ENCODE measurements at places on chromosomes 6 and 20. TPM values are rescaled to one million over a fixed set of nuclear protein-coding genes. Genes with fewer than 3 reads are reported as not detected.

DNA sequence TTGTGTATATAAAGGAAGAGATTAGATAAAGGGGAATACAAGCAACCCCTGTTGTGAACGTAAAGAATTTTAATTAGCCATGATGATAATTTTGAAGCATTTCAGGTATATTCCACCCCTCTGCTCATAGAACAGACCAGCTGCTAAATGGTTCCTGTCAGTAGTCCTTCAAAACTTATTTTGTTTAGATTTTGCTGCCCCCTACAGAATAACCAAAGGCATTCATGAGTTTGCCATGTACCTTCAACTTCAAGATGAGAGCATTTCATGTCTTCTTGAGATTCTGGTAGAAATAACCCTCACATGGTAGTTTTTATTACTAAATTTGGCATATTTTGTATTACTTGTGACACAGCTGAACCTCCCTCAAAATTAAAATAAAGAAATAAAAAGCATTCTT is 1586.7 kb downstream of the HACE1 start:
- no peak for DNase-seq
- H3K36me3 ChIP-seq = no peaks in the 10 kb centered on the region
- no peak overlapping the region for H3K4me3 ChIP-seq
- H3K4me1 ChIP-seq = no peaks in the 10 kb centered on the region
- H3K27me3 ChIP-seq = no peaks in the 10 kb centered on the region

GRCh38 chr20:57586370-57586793 is 25.5 kb downstream of the PCK1 start:
- no peak overlapping the region for H3K27ac ChIP-seq
- no peak for DNase-seq
- H3K36me3 ChIP-seq = no peaks in the 10 kb centered on the region
- no peak overlapping the region for H3K4me3 ChIP-seq

GRCh38 chr6:110233770-110234374 is 53.6 kb downstream of the CDC40 start:
- DNase-seq = no peak
- H3K27me3 ChIP-seq = no peaks in the 10 kb centered on the region

DNA sequence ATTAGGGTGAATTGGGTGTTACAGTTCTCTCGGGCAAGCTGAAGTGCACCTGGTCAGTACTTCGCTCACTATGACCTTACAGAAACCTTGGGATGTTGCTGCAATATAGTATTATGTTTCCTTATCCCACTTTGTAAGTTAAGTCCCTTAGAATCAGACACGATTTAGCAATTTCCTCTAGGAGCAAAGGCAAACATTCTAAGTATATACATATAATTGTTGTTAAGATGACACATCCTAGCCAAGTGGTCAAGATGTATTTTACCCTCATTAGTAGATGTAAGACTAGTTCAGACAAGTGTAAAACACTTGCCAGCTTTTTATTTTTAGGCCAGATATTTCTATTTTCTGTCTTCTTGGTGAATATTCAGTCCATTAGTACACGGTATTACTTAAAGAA is 31.1 kb upstream of the RGS17 start:
- DNase-seq = no peak
- no peaks in the 10 kb centered on the region for H3K36me3 ChIP-seq
- H3K4me3 ChIP-seq = no peak overlapping the region
- no peak overlapping the region for H3K27ac ChIP-seq

DNA sequence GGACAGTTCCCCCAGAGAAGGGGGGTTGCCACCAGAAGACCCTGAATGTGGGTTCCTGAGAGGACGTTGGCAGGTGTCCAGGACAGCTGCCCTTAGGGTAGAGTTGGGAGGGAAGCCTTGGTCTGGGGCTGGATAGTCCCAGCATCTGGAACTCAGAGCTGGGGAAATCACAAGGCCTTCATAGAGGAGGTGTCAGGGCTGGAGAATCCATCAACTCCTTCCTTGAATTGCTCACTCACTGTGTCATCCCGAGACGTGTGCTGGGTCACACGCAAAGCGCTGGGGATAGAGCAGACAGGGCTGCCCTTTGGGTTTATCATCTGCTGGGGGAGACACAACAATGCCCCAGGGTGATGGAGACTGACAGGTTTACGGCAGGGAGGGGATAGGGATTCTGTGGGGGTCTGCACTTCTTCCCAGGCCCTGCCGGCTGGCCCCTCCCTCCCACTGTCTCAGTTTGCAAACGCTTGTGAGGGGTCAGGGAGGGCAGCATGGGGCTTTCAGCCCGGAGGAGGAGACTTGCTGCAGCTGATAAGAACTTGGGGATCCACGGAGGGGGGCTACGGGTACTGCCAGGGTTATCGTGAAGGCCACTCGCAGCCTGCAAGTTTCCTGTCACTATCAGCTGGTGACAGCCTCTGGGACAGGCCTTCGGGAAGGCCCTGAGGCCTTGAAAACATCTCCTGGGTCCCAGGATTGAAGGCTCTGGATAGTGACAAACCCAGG is 18.6 kb downstream of the RBM38 start:
- H3K27ac ChIP-seq = no peak overlapping the region
- no peak overlapping the region for H3K4me3 ChIP-seq
- peaks cover 4% of the 10 kb centered on the region for H3K36me3 ChIP-seq
- no peaks in the 10 kb centered on the region for H3K27me3 ChIP-seq
- no peak for DNase-seq
- H3K4me1 ChIP-seq = peaks cover 9% of the 10 kb centered on the region

Gene CST4
- total RNA-seq = not detected

Gene TPX2
- 111 TPM for total RNA-seq

Gene NT5DC1
- total RNA-seq = 36.3 TPM

Gene LPA
- total RNA-seq = not detected

Gene NCOA6
- total RNA-seq = 31.7 TPM
